ENCODE measurements at places on chromosomes 4 and X.
A peak's percentile ranks its signal among the peaks of the same experiment; 100 is the strongest.

DNA sequence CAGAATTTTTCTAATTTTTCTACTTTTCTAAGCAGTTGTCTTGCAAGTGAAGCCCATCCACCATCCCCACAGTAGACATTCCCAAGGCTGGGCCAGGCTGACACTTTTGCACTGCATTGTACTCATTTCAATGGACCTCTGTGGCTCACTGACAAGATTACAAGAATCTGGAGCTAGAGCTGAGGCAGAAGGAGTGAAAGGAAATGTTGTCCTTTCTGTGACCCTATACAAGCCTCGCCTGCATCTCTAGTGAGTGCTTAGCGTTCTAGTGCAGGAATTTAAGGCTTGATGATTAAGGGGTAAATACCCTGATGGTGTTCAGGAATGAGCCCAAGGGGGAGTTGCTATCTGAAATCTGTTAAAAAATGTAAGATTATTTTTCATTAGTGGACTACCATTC, 6.3 kb downstream of the MAGED1 start:
- DNase-seq = no peak

DNA sequence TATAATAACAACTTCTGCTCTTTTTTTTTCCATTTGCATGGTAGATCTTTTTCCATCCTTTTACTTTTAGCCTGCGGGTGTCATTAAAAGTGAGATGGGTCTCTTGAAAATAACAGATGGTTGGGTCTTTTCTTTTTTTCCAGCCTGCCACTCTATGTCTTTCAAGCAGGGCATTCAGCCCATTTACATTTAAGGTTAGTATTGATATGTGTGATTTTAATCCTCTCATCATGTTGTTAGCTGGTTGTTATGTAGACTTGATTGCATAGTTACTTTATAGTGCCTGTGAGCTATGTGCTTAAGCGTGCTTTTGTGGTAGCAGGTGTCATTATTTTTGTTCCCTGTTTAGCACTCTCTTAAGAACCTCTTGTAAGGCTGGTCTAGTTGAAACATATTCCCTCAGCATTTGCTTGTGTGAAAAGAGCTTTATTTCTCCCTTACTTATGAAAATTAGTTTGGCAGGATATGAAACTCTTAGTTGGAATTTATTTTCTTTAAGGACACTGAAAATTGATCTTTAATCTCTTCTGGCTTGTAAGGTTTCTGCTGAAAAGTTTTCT, 326.1 kb downstream of the SH3BGRL start:
- DNase-seq = no peak

GRCh38 chr4:85147481-85148076, 181.1 kb upstream of the WDFY3 start:
- DNase-seq = peak; percentile 44

- no peak for DNase-seq
Measured at GRCh38 chr4:74474345-74475090, 29.6 kb downstream of the AREG start.

DNA sequence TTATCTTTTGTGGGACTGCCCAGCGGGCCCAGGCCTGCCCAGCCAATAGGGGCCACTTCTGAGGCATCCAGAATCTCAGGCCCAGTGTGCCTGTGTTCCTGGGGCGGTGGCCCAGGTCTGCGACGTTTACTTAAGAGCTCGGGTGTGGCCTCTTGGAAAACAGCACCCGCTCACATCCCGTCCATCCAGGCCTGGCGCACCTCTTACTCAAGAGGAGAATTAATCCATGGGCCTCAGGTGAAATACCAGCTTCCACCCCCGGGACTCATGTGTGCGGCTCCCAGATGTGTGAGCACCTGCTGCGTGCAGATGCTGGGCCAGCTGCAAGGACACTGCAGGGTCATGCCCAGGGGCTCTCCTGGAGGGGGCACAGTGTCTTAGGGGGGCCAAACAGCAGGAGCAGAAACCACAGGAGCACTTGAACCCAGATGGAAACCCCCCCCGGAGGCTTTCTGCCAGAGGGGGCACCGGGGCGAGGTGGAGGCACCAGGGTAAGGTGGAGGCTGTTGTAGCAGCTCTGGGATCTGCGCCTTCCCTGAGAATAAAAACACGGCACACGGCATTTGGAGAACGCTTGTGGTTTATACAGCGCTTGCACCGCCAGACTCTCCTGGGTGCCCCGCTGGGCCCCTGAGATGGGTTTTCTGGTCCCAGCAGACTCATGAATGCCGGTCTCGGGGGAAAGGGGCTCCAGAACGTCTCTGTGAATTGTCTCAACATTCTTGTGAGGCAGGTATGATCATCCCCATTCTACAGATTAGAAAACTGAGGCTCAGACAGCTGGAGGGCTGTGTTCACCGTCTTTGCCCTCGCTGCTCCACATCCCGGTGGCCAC, 2.8 kb downstream of the PSAPL1 start:
- no peak for DNase-seq

DNA sequence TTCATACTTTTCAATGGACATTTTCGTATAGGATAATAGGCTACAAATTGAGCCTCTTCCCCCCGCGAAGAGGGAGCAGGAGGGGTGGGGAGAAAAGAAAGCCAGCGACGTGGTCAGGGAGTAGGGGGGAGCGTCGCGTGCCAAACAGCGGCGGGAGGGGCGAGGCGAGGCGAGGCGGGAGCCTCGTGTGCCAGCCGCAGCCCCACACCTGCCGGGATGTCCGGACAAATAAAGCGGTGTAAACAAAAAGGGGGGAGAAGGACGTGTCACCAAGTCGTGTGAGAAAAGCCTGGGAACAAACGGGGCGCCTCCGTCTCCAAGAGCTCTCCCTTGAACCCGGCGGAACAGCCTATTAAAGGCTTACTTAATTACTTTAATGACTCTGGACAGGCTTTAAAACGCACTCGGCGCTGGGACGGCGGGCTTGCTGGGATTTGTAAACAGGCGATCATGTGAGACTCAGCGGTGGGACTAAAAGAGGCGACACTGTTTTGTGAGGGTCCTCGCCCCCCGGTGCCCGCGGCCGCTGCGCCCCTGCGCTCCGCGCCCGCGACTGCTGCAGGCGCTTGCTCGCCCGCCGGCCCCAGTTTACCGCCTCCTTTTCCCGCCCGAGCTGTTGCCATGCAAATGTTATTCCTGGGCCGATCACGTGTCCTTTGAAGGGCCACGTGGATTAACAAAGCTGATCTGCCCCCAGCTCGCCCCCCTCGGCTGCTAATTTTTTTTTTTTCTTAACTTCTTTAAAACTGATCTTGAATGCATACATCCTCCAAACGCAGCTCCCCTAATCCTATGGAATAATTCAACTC, at the start of gene HELT:
Gene HELT (plus strand): TSS at position 527 of the 809 bp plus-strand sequence. CDS start 439 bp downstream, outside the sequence.
- DNase-seq = no peak

DNA sequence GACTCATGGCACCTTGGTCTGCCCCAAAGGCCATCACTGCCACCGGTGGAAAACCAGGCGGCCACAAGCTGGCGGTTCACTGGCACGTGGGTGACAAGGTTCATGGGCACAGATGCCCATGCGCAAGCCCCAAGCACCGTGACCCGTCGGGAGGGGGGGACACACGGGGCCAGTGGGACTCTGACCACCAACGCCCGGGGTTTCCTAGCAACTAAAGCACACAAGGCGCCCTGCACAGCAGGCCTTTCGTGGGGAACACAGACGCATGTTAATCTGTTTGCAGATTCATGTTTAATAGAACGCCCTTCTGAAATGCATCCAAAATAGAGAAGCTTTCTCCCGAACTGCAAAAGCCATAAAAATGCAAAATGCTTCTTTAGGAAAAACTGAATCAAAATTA, 43.9 kb downstream of the FAM53A start:
- DNase-seq = no peak

GRCh38 chr4:138409670-138410069, 167.5 kb upstream of the SLC7A11 start:
- DNase-seq = no peak

DNA sequence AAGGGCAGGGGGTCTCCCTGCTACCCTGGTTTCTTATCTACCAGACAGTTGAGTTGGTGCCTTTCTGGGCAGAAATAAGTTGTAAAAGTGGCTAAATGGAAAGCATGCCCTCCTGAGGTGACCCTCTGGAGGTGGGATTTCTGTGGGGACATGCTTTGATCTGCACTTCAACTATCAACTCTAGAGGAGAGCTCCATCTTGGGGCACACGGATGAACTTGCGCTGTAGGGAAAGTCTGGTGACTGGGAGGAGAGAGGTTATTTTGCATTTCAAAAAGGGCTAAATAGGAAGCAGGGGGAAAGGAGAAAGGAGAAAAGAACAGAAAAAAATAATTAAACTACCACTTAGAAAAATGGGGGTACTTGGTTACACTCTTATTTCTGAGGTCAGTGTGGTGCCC, 12.7 kb upstream of the RHOXF2B start:
- no peak for DNase-seq

- DNase-seq = no peak
Measured at GRCh38 chr4:150126201-150126863, 48.1 kb downstream of the DCLK2 start.

GRCh38 chr4:122152711-122153226, 638 bp downstream of the BLTP1 start:
- DNase-seq = peak; percentile 37

DNA sequence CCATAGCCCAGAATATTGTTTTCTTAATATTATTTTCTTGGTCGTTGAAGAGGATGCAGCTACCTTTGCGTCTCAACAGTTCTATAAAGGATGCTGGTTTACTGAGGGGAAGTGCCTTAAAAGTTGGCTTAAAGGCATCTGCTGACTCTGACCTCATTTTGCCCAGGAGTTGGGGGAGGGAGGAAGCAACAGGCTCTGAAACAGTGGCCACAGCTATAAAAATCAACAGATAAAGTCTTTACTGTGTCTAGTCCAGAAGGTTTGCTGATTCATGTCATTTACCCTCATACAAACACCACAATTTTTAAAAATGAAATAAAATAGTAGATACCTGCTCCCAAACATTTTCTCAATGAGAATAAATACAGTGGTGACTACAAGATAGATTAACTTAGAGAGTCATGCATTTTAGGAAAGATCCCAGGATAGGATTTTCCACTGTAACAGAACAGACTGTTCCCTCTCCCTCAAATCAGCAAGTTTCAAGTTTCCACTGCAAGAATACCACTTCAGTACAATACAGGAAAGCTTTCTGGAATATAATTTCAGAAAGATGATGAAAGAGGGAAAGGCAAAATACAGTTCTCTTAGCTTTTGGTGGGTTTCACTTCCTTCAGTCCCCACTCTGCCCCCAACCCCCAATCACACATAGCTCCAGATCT, 1.9 kb downstream of the PHKA1 start:
- DNase-seq = no peak

GRCh38 chr4:17812125-17812524, 1.3 kb downstream of the NCAPG start:
- DNase-seq = no peak

DNA sequence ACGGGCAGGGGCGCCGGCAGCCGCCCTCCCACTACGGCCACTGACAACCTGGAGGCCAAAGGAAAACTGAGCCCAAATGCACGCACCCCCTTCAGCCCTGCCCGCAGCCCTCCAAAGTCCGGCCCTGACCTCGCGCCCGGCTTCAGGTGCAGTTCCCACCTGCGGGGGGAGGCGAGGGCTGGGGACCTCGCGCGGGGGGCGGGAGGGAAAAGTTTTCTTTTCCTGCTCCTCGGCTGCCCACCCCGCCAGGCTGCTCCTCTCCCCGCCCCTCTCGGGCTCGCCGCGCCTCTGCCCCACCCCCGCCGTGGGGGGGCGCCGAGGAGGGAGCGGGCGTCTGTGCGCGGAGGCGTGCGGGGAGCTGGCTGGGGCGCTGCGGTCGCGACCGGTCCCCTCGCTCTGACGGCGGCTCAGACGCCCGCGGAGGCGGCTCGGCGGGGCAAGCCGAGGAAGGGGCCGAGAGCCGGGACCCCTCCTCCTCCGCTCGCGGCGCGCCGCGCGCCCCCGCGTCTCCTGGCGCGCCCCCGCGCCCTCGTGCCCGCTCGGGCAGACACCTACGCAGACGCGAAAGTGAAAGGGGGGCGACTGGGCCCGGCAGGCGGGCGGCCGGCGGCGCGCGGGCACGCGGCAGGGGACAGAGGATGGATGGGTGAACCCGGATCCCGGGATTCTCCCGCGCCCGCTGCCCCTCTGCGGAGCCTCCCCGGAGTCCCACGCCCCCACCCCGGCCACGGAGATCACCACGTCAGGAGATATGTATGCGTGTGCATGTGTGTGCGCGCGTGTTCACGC, 3.1 kb upstream of the NR3C2 start:
- peak; percentile 40 for DNase-seq

- no peak for DNase-seq
Measured at GRCh38 chr4:5926598-5926997, 33.7 kb upstream of the CRMP1 start.

DNA sequence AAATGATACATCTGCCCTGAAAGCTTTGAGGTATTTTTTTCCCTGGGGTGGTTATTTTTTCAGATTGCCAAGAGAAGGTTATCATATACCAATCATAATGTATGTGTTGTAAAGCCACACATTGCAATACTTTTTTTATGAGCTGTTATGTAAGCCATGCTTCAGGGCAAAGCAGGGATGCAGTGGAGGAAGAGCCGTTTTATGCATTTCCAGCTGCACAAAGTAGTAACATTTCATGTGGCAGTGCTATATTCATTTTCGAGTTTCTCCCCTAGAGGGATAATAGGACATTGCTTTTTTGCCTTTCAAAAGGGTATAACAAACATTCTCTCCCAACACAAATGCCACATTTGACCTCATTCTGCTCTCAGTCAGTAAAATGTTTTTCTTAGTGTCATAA, 68.5 kb downstream of the GALNT7 start:
- no peak for DNase-seq

DNA sequence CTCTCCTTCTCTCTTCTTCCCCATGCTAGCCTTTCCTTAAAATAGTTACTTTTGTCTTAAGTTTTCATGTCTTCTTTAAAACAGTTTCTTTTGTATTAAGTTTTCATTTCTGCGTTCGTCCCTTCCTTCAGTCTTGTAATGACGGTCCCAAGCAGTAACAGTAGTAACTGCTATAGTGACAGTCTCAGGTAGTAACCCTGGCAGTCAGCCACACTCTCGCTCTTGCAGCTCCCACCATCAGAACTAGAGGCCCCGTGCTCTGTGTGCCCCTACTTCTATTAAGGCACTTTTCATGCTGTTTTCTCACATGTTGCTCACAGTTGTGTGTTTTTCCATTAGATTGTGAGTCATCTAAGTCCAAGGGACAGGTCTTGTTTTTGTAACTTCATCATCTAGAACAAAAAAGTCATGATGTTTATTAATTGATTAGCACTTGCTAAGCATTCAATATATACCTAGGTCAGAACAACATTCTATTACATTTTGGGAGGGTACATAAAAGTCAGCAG, 49.3 kb downstream of the C4orf33 start:
- DNase-seq = no peak

- DNase-seq = no peak
Measured at GRCh38 chr4:35124106-35124505, 1120.2 kb downstream of the ARAP2 start.

All from activated CD4-positive, alpha-beta T cell treated with anti-CD3 and anti-CD28 coated beads, Interleukin-2, Interleukin-6, amounts not matched to agents 100 ng/mL and 50 ng/mL, durations not matched to agents 16 hours and 8 hours (primary cell).